ENCODE measurements at places on chromosomes 16 and 17.

DNA sequence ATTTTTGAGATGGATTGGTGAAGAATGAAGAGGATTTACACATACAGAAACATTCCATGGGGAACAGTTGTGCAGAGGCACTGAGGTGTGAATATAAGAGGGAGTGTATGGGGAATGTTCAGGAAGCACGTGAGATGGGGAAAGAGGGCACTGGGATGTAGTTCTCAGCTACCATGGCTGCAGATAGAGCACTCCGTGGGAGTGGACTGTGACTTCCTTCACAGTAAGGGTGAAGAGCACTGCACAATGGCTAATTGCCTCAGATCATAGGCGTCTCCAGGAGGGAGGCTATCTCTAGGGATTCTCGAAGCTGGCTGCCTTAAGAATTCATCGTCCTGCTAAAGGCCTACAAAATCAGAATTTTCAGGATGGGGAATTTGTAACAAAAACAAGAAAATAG, 7.0 kb downstream of the YPEL2 start:
- no peak for DNase-seq

GRCh38 chr17:37797206-37797605, 52.3 kb upstream of the HNF1B start:
- no peak for DNase-seq

GRCh38 chr16:68732042-68732680, 4.9 kb upstream of the CDH1 start:
- no peak for DNase-seq

- DNase-seq: no peak
Observed at GRCh38 chr16:52634528-52634927, 87.6 kb upstream of the TOX3 start.

GRCh38 chr16:59690216-59690615, 956.1 kb upstream of the GOT2 start:
- no peak for DNase-seq

GRCh38 chr17:51461578-51462004, 201.2 kb downstream of the UTP18 start:
- no peak for DNase-seq
